ENCODE measurements at places on chromosomes 5 and 9. TPM values are rescaled to one million over a fixed set of nuclear protein-coding genes. Genes with fewer than 3 reads are reported as not detected.

GRCh38 chr9:91162784-91163443 is 198.8 kb downstream of the AUH start:
- DNase-seq: no peak

GRCh38 chr5:32865475-32865874 is 154.4 kb downstream of the NPR3 start:
- no peak for DNase-seq

GRCh38 chr5:59813761-59814536 is 79.6 kb downstream of the PDE4D start:
- DNase-seq: no peak

DNA sequence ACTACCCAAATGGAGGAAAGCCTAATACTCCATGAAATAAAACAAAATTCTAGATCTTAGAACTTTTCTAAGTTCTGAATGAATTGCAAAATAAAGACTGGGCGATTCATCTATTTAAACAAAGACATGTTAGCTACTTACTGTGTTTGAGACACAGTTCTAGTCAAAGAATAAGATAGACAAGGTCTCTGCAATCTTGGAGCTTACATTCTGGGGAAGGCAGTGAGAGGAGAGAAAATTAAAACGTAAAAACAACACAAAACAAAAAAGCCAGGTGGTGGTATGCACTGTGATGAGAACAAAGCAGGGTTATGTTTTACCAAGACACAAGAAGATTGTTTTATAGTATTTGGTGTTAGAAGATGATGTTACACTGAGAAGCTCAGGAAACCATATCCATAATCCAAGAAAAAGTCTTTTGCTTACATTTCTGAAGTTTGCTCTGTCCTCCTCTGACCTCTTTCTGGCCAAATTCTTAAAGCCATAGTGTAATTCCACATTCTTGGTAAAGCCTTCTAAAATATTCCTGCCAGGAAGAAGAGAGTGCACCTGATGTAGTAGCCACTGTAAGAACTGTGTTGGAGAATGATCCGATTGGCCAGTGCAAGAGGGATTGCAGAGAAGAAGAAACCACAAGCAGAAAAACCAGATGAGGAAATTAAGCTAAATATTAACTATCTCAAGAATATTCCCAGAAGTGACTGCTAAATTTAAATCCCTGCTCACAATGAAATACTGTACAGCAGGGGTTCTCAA is 218.4 kb downstream of the PCSK1 start:
- no peak for DNase-seq

GRCh38 chr5:151663617-151664293 is 23.0 kb downstream of the SPARC start:
- no peak for DNase-seq

GRCh38 chr5:17014686-17015085 is 78.6 kb upstream of the MYO10 start:
- no peak for DNase-seq

Gene LRRC26
- not detected for total RNA-seq

DNA sequence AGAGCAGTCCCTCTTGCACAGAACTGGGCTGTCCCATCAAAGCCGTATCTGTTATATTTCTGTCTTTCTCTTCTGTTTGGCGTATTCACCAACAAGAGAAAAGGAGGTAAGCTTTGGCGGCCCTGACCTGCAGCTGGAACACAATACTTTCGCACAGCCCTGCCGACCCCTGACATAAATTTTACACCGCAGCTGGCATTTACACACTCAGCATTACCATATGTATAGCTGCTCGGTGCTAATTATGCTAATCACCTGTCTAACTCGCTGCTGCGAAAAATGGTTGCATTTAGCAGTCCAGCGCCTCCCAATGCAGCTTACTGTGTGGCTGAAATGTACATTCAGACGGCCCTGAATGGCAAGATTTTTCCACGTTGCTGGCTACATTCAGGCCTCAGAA is 20.8 kb downstream of the PTCH1 start:
- DNase-seq: no peak

DNA sequence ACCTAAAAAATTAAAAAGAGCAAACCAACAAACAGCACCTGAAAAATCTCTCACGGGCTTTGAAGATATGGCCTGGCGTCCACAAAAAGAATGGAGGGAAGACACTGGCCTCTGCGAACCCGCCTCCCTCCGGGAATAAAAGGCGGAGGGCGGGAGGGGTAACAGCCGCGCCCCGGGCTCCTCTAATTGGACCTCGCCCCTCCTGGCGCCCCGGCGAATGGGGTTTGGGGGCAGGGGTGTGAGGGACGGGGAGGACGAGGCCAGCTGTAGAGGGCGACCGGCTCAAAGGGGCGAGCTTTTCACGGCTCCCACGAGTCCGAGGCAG is 753 bp downstream of the FANCC start:
- DNase-seq: peak; percentile 85

- no peak for DNase-seq
These were observed 134.0 kb upstream of the MAP3K1 start for GRCh38 chr5:56681346-56681745.

Gene WHRN
- 2.6 TPM for total RNA-seq

- no peak for DNase-seq
These were observed 353.5 kb upstream of the POU5F2 start for GRCh38 chr5:94094793-94095441.

DNA sequence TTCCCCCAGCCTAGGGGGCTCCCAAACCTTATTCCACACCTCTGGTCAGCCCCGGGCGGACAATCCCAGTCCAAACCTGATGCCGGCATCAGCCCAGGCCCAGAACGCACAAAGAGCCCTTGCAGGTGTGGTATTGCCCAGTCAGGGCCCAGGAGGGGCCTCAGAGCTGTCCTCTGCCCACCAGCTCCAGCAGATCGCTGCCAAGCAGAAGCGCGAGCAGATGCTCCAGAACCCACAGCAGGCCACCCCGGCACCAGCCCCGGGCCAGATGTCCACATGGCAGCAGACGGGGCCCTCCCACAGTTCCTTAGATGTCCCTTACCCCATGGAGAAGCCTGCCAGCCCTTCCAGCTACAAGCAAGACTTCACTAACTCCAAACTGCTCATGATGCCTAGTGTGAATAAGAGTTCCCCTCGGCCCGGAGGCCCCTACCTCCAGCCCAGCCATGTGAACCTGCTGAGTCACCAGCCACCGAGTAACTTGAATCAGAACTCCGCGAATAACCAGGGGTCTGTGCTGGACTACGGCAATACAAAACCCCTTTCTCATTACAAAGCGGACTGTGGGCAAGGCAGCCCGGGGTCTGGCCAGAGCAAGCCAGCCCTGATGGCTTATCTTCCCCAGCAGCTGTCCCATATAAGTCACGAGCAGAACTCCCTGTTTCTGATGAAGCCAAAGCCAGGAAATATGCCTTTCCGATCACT is 27.6 kb upstream of the LTC4S start:
- peak; percentile 70 for DNase-seq

DNA sequence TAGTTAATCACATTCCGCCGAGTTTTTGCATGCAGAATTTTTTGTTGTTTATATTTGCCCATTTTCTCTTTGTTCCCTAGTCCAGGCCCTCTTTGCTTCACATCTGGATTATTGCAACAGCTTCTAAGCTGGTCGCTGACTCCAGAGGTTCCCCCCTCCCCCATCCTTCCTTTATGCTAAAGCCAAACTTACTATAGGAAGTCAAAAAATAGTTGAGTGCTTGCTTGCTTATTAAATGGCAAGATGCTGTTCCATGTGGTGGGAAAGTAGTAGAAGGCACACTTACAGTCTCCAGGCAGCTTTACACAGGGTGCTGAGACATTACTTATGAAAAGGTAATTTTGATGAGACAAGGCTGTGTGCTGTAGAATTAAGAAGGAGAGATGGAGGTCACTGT is 1.3 kb downstream of the ZBTB34 start:
- DNase-seq: no peak

DNA sequence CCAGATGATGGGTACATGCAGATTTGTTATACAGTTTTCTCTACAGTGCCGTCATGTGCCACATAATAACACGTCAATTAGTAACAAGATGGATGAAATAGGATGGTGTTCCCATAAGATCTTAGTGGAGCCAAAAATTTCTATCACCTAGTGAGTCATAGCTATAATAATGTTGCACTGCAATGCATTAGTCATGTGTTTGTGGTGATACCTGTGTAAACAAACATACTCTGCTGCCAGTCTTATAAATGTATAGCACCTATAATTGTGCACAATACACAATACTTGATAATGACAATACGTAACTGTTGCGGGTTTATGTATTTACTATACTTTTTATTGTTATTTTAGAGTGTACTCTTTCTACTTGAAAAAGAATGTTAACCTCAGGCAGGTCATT is 865.4 kb downstream of the MAT2B start:
- no peak for DNase-seq

GRCh38 chr5:134273642-134274395 is 47.9 kb upstream of the PPP2CA start:
- DNase-seq: no peak

DNA sequence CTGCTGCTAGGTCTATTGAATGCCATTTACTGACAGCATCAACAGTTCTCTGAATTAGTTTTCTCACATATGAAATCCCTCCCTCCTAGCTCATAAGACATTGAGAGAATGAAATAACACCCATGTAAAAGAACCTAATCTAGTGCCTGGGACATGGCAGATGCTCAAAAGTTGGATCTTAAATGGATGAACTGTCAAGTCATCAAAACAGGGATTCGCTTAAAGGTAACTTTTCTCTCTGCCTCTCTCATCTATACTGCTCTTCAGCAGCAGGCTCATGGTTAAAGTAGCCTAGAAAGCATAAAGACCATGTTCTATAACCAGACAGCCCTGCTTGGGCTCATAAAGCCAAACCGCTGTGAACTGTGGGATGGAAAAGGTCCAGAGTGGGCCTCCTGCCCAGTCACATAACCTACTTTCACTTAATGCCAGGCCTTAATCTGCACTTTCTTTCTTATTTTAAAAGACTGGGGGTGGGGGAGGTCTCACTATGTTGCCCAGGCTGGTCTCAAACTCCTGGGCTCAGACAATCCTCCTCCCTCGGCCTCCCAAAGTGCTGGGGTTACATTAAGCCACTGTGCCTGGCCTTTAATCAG is 3.7 kb downstream of the TMEM245 start:
- DNase-seq: no peak

DNA sequence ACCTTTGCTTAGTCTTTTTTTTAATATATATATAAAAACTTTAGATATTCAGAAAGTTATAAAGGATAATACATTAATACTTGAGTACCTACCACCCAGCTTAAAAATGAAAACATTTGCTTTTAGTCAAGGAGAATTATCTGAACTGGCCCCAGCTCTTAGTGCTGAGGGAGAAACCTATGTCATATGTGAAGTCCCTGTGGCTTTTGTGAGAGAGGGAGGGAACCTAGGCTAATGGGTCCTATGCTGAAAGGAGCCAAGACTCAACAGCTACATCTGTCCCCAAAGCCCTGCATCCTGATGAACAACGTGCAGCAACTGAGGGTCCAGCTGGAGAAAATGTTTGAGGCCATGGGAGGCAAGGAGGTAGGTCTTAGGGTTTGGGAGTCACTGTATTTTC is 92.0 kb upstream of the RUSC2 start:
- DNase-seq: no peak

DNA sequence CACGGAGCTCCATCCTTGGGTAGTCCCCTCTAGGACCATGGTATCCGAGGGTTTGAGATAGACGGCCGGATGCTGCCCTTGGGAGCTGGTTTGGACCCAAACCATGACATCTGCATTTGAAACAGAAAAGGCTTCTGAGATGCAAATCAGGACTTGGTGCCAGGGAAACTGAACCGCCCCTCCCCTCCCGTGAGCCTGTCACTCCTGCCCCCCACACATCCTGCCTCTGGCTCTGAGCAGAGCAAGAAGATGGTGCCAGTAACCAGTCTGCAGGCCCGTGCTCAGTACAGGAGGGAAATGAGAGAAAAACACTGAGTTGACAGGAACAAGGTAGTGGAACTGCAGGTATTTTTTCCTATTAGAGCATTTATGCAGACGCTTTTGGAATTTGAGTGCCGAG is 18.6 kb downstream of the ARPC5L start:
- DNase-seq: no peak

GRCh38 chr9:90107726-90108655 is 503.2 kb downstream of the GADD45G start:
- no peak for DNase-seq

DNA sequence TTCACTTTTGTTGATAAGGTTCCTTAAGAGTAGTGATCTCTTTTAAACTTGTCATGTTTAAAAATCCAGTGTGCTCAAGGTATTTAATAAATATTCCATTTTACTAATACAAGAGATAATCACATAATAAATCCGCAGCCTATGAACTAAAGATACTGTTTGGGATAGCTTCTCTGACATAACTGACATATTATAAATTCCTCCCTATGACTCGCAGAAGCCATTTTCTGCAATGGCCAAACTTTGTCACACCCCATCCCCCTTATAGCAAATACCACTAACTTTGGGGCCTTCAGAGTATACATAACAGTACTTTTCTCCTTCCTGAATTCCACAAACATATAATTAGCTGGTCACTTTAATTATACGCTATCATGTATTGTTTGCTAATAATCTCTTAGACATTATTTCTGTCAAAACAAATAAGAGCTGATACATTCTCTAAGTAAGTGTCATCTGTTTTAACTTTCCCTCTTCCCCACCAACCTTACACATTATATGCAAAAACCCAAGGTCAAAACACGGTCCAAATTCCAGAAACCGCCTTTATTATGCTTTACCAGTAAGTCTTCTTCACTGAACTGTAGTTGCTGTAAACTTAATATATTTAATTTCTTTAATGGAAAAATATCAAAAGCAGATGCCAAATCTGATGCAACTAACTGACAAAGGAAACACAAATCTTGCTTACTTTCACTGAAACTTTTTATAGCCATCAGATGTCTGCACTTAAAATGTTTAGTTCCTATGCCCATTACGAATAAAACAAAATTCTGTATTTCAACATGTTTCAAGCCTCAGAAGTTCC is 971 bp downstream of the TMEM267 start:
- no peak for DNase-seq

GRCh38 chr5:119541716-119542115 is 87.6 kb upstream of the FAM170A start:
- no peak for DNase-seq

GRCh38 chr9:14327036-14327435 is 13.1 kb upstream of the NFIB start:
- DNase-seq: no peak

GRCh38 chr9:79955300-79955699 is 383.5 kb downstream of the TLE4 start:
- no peak for DNase-seq

GRCh38 chr5:27701931-27702903 is 663.8 kb upstream of the CDH9 start:
- DNase-seq: no peak

GRCh38 chr5:115180165-115180709 is 10.5 kb upstream of the TRIM36 start:
- DNase-seq: no peak

GRCh38 chr9:131899296-131900228 is 159.7 kb upstream of the RAPGEF1 start:
- no peak for DNase-seq

Gene CLTB
- total RNA-seq: 147 TPM

GRCh38 chr9:126630458-126631237 is 16.9 kb downstream of the LMX1B start:
- no peak for DNase-seq
